Activated CD4-positive, alpha-beta T cell treated with anti-CD3 and anti-CD28 coated beads, Interleukin-2, amount 50 U/mL, for 48 hours (primary cell): ENCODE measurements at places on chromosomes 12 and 14.

GRCh38 chr14:33493990-33494389, 456.9 kb downstream of the EGLN3 start:
- no peak for DNase-seq

- no peak for DNase-seq
These were observed 91.7 kb upstream of the SEL1L start for GRCh38 chr14:81625343-81625742.

DNA sequence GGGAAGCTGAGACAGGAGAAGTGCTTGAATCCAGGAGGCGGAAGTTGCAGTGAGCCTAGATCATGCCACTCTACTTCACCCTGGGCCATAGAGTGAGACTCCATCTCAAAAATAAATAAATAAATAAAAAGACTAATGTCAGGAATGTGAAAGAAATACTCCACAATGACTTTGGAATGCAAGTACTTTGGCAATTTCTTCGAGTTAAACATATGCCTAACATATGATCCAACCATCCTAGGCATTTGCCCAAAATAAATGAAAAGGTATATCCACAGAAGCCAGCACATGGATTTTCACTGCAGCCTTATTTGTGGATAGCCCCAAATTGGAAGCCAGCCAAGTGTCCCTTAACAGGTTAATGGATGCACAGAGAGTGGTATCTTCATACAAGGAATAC, 357.9 kb upstream of the TMEM132C start:
- DNase-seq = no peak

GRCh38 chr14:70098250-70098809, 90.4 kb downstream of the SLC8A3 start:
- DNase-seq = no peak

DNA sequence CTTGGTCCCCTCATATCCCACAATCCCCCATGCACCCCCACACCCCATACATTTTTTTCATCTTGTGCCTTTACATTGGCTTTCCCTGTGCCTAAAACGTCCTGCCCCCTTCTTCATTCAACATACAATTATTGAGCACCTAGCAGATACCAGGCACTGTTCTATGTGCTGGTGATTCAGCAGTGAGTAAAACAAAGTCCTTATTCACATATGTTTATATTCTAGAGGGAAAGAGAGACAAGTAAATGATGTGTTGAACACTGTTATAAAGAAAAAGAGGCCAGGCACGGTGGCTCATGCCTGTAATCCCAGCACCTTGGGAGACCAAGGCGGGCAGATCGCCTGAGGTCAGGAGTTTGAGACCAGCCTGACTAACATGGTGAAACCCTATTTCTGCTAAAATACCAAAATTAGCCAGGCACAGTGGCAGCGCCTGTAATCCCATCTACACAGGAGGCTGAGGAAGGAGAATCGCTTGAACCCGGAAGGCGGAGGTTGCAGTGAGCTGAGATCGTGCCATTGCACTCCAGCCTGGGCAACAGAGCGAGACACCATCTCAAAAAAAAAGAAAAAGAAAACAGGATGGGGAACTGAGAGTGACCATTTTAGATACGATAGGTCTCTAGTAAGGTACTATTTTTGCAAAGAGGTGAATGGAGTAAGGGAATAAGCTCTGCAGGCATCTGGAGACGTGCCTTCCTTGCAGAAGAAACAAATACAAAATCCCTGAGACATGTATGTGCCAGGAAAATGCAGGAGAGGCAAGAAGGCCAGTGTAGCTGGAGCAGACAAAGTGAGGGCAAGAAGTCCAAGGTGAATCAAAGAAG, 12.2 kb downstream of the SLC7A7 start:
- no peak for DNase-seq

DNA sequence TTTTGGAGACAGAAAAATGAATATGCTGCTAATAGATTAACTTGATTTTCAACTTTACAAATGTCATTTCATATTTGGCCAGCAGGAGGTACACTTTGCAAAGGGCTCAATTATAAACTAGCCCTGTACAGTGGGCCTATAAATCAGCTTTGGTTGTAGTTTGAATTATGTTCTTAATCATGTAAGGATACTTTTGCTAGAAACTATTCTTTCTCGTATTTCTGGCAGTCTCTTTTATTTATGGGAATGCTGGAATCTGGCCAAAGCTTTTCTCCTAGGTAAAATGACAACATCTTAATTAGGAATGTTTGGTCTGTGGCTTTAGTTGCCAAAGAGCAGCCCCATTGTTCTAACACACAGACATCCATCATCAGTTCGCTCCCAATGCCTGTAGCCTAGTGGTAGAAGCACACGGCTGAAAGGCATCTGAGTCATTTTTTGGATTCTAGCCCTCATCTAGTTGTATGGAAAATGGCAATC, 1322.3 kb upstream of the SEL1L start:
- DNase-seq = no peak

DNA sequence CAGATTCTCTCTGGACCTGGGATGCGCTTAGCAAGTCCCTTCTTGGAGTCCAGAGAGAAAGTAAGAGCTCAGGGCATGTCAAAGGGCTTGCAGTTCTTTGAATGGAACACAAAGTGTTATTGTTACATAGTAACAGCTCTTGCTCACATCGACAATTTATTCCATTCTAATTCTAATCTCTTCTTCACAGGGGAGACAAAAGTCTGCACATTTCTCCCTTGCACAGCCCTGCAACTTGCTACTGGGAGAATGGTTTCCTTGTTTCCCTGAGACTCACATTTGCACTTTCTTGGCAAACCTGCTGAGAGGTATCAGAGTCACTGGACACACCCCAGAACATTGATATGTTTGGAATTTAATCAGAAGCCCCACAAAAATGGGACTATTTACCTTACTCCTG, 209.9 kb upstream of the IGF1 start:
- DNase-seq = no peak
